CD4-positive, alpha-beta T cell treated with Interleukin-6 for 4 hours (primary cell): ENCODE measurements at places on chromosomes 2 and 18.

- no peak for DNase-seq
Observed at GRCh38 chr18:28045880-28046279, 131.1 kb downstream of the CDH2 start.

DNA sequence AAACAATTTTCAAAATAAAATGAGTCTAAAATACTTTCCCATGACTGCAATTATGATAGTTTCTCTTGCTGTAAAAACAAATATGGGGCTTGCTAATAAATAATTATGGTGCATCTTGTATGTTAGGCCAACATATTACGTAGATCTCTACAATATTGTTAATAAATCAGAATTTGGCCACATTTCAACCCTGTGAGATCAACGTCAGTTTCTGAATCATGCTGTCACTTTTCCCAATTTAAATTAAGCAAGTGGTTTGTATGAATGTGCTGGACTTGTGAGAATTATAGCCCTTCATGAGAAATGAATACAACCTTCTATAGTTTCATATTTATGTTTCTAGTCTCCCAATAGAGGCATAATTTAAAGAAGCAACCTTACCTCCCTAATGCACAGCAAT is 808.9 kb downstream of the SUCLG1 start:
- DNase-seq = no peak

GRCh38 chr2:38466876-38467767 is 90.0 kb upstream of the ATL2 start:
- DNase-seq = no peak

GRCh38 chr18:67363694-67364093 is 152.8 kb downstream of the DSEL start:
- no peak for DNase-seq

DNA sequence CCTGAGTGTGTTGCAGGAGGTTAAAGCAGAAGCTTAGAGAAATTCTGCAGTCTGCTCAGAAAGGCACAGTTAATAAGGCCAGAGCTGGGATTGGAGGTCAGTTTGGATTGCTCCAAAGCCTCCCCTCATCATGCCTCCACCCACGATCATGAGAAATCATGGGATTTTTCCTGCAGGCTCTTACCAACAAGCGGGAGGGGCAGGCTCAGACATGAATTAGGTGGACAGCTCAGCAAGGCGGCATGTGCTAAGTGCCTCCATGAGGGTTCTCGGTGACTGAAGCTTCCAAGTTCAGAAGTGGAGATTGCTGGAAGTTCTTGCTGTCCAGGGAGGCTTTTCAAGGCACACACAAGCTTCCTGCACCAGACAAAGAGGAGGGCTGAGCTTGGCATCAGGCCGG is 163.8 kb downstream of the SETBP1 start:
- DNase-seq = no peak

GRCh38 chr2:19865151-19865550 is 36.6 kb downstream of the TTC32 start:
- no peak for DNase-seq

GRCh38 chr2:101516823-101517690 is 42.1 kb upstream of the RFX8 start:
- DNase-seq = peak; percentile 33

DNA sequence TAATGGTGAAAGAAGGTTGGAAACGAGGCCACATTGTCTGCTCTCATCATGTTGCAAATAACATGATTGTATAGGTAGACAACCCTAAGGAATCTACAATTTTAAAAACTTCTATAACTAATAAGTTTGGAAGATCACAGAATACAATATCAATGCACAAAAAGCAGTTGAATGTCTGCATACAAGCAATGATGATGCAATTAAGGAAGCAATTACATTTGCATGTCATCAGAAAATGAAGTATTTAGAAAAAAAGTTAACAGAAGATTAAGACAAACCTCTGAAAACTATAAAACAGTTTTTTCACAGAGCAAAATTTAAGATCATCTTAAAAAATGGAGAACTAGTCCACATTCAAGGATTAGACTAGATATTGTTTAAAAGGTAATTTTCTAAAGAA is 181.1 kb downstream of the METTL4 start:
- DNase-seq = no peak

GRCh38 chr2:203669820-203670219 is 36.6 kb upstream of the CD28 start:
- no peak for DNase-seq

GRCh38 chr18:70338890-70339289 is 50.0 kb downstream of the SOCS6 start:
- DNase-seq = no peak

DNA sequence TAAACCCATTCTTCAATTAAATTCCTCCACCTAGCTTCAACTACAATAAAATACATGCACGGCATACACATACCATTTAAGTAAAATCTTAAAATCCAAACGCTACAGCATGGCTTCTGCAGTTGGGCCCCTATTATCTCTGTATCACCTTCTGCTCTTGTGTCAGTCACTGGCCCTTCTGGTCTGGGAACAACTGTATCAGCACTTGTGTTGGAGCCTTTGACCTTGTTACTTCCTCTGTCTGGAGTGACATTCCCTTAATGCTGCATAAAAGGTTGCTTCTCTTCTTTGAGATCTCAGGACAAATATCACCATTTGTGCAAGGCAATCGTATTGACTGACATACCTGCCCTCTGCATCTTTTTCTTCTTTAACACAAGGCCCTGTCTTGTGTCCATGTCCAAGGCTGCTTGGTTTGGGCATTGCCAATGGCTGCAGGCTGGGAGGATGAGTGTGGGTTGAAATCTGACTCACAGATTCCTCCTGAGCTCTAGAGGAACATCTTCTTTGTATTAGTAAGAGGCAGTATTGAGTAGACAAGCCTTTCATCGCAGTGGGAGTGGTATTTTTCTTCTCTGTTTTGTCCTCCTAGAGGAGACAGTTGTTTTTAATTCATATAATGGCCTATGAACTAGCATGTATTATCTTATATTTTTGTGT is 267.8 kb upstream of the TRIB2 start:
- no peak for DNase-seq

GRCh38 chr2:15127876-15128275 is 433.3 kb downstream of the NBAS start:
- DNase-seq = no peak

DNA sequence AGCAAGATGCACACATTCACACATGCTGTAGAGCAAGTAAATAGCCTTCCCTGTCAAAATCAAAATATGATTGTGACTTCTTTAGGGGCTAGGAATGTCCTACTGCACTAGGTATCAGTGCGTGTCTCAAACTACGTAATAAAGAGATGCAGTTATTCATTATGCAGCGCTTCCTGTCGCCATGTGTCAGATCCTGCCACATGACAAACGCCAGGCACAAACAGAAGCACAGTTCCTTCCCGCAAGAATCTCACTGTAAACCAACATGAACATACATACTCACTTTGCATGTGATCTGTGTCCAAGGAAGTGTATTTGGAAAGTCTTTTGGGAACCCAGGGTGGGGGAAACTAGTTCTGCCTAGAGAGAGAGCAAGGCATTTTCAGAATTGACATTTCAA is 599.9 kb downstream of the RNF144A start:
- peak; percentile 36 for DNase-seq

DNA sequence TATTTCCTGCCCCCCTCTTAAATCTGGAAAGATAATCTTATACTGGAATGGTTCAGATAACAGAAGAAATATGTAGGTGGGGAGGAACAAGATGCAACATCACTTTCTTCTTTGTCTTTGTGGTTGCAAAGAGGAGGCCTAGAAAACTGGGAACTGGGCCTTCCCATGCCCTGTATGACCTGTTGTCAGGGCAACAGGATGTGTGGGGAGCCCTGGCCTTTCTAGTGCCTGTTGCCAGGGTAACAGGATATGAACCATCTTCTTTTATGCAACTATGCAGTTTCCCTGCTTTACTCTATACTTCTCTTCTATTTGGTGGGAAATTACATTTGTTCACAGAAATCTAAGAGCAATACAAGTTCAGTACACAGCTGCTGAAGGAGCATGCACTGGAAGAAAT is 79.8 kb upstream of the PDE1A start:
- DNase-seq = no peak

GRCh38 chr2:142878031-142878678 is 691 bp downstream of the KYNU start:
- no peak for DNase-seq

GRCh38 chr2:219352448-219353023 is 20.0 kb upstream of the RESP18 start:
- DNase-seq = peak; percentile 70

DNA sequence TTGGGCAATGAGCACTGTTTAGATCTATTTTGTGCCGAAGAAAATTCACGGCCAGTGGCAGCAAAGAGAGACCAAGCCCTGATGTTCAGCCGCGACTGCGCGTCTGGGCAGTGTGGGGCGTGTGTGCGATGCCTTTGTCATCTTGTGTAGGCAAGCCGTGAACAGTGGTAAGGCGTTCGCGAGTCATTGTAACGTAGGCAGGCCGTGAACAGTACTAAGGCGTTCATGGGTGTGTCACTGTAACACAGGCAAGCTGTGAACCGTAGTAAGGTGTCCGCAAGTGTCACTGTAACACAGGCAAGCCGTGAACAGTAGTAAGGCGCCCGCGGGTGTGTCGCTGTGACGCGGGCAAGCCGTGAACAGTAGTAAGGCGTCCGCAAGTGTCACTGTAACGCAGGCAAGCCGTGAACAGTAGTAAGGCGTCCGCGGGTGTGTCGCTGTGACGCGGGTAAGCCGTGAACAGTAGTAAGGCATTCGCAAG is 99.9 kb downstream of the NFATC1 start:
- no peak for DNase-seq
